Stimulated activated CD8-positive, alpha-beta memory T cell treated with anti-CD3 and anti-CD28 coated beads, Interleukin-7, amount 100 ng/mL, for 1 hour (primary cell): ENCODE measurements at places on chromosomes 12 and 14.

GRCh38 chr12:51678086-51678724 is 87.2 kb downstream of the SCN8A start:
- no peak for DNase-seq

GRCh38 chr12:87246726-87247125 is 782.5 kb downstream of the C12orf50 start:
- DNase-seq, result no peak

- DNase-seq, result no peak
Observed at GRCh38 chr14:24130380-24130716, at the start of gene FITM1. FITM1 (plus strand) TSS chr14:24130659; CDS start chr14:24131564, 905 bp downstream.

GRCh38 chr14:97603201-97603600 is 806.0 kb downstream of the VRK1 start:
- DNase-seq, result no peak

GRCh38 chr14:51701951-51702350 is 50.2 kb downstream of the FRMD6 start:
- no peak for DNase-seq

- no peak for DNase-seq
Observed at GRCh38 chr14:104852280-104852663, 12.8 kb upstream of the CEP170B start.

- no peak for DNase-seq
Observed at GRCh38 chr12:93072340-93072739, 143.2 kb upstream of the EEA1 start.

DNA sequence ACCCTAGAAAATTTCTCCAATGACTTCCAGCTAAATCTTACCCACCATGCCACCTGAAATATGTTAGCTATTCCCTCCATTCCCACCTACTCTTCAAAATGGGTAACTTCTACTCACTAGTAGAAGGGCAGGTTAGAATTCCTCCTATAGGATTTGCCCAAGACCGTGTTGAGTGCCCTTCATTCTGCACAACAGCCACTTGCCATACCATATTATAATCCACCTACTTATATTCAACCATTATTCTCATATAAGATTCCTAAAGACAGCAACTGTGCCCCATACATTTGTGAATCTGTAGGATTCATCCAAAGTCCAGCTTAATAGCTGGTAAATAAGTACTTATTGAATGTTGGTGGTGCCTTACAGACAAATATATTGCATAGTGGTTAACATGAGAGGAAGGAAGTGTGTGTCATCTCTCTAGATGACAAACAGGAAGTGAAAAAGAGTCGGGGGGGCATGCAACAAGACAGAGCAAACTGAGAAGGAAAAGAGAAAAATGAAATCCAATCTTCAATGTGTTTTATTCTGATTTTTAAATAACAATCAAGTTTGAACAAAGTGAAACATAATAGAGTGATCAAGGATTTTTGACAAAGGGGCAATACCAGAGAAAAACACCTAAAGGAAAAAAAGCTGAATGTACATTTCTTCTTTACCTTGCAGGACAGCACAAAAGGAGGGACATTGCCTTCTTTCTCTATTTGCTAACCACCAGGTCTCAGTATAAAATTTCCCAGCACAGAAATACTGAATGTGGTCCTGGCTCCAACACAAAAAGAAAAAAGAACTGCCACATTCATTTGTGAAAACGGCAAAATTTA is 389.3 kb upstream of the USP15 start:
- DNase-seq, result no peak

- DNase-seq, result no peak
Observed at GRCh38 chr12:94909663-94910062, 93.8 kb downstream of the NDUFA12 start.

GRCh38 chr12:91951571-91951970 is 194.1 kb downstream of the BTG1 start:
- DNase-seq, result no peak

DNA sequence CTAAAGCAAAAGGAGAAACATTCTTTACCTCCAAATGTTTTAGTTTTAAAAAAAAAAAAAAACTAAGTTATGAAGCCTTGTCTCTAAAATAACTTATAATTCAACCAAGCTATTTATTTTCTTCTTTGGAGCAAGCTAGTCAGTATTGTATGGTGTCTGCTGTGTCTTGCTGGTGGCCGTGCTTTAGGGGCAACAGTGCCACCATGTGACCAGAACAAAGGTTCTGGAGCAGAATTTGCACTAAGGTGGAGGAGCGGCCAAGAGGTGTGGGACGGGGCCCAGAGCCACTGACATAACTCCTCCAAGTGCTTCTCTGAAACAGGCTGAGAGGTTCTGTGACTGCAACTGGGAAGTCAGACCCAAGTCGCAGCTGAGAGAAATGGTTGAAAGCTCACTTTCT is 4.5 kb downstream of the FICD start:
- DNase-seq, result no peak

DNA sequence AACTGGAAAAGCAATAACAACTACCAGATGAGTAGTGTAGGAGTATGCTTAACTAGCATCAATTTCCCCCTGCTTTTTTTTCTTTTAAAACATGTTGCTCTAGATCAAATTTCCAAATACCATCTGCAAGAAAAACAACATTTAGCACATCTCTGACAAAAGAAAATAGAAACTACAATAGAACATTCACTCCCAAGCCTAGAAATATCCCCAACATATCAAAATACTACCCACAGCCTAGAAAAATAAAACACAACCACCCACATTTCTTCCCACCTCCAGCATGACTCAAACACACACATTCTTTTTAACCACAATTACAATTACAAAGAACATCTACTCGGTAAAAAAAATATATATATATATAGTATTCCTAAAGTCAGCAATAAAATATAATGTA is 120.0 kb downstream of the PPFIA2 start:
- no peak for DNase-seq

DNA sequence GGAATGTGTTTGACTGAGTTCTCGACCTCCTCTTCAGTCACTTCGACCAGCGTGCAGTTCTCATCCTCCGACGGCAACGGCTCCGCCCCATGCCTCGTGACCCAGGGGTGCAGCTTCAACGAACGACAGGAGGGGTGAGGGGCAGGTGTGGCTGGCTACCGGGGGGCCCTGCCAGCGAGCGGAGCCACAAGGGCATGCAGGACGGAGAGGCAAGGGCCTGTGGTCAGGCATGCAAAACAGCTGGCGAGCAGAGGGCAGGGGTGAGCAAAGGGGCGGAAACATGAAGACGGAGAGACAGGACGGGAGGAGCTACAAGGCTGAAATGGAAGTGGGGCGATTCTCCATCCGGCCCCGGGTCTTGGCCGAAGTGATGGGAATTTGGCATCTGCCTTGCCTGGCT is 38.7 kb downstream of the P2RX4 start:
- no peak for DNase-seq

- no peak for DNase-seq
Observed at GRCh38 chr12:2813214-2814185, 1.0 kb downstream of the ITFG2 start.

DNA sequence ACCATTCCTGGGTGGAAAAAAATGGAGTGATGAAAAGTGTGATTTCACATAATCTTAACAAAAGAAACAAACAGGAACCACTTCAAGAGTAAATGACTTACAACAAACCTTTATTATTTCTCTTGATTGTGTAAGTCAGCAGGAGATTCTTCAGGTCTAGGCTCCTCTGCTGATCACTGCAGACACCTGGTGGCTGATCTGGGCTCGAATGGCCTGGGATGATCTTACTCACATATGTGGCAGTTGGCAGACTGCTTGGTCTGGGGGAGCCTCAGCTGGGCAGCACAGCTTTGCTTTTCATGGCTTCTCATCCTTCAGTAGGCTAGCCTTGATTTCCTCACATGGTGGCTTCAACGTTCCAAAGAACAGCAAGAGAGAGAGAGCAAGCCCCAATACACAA is 215.4 kb upstream of the PRICKLE1 start:
- no peak for DNase-seq

- DNase-seq, result no peak
Observed at GRCh38 chr12:124545508-124546418, 21.6 kb downstream of the NCOR2 start.

- DNase-seq, result no peak
Observed at GRCh38 chr12:70815971-70816391, 104.6 kb downstream of the PTPRR start.

- no peak for DNase-seq
Observed at GRCh38 chr12:131217024-131217586, 263.4 kb downstream of the ADGRD1 start.

DNA sequence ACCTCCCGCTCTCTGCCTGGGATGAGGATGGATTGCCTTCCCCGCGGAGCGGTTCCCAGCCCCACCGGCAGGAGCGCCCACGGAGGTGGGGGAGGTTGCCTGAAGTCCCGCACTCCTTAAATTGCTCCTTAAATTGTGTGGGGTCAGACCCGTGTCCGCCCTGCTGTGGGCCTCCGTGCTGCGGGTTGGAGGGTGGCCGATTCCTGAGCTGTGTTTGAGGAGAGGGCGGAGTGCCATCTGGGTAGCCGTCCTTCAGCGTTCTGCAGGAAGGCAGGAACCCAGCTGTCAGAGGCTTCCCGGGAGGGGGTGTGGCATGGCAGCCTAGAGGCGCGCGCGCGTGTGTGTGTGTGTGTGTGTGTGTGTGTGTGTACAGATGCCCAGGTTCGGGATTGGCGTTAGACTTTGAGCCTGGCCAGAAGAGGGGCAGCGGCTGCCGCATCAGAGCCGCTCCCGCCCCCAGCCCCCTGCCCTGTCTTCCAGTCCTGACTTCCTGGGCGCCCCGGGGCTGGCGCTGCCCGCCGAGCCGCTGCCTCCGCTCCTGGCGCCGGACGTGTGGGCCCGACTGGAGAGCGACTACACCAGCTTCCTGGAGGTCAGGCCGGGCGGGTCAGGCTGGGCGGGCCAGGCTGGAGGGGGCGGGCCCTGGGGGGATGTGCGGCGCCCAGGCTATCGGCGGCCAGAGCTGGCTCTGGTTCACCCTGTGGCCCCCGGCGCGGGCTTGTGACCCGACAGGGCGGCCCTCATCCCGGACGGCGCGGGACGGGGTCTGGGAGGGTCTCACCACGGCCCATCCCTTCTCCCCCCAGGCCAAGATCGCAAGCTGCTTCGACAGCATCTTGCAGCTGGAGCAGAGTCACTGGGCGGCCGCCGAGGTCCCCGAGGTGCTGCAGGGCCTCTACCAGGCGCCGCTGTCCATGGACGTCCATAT is 9.2 kb downstream of the EXOC3L4 start:
- no peak for DNase-seq

DNA sequence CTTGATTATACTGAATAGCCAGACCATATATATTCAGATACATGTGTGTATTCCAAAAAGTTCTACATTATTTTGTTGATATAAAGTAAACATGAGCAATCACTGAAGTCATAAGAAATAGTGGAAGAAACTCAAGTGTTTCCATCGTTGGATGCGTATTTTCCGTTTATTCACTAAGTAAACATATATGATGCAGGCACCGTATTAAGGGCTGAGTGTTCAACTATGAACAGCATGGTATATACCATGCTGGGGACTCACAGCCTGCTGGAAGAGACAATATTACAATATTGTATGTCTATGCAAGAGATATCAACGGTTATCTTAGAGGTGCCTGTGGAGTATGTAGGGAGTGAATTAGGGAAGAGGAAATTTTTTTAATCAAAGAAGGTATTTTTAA is 1.2 kb downstream of the PYROXD1 start:
- DNase-seq, result no peak

- DNase-seq, result no peak
Observed at GRCh38 chr12:15293731-15294130, 28.6 kb upstream of the PTPRO start.

DNA sequence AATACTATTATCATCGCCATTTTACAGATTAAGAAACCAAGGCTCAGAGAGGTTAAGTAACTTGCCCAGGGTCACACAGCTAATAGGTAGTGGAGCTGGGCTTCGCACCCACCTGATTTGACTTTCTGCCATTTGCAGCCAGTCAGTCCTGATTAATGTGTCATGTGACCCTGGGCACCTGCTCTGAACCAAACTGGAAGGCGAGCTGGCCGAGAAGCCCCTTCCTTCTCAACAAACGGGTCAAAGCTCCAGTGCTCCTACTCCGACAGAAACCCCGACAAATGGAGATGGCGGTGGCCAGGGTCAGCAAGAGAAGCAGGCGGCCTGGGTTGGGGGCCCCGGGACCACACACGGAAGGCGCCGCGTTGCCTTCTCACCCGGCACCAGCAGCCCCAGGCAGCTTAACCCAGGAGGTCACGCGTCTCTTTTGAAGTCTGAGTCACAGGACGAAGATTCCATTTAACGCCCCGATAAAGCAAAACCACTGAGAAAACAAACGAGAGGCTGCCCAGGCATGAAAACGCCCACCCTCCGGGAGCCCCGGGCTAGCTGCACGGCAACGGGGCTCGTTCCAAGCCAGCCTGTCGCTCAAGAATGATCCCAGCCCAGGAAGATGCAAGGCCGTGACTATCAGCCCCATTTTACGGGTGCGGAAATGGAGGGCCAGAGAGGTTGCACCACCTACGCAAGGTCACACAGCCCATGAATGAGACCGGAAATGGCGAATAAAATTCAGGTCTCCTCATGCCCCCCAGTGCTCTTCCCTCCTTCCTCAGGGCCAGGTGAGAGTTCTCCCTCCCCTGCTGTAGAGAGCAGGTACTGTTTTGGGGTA is 124.8 kb downstream of the SCARB1 start:
- no peak for DNase-seq

GRCh38 chr12:68980476-68981212 is 47.7 kb upstream of the CPM start:
- DNase-seq, result no peak

DNA sequence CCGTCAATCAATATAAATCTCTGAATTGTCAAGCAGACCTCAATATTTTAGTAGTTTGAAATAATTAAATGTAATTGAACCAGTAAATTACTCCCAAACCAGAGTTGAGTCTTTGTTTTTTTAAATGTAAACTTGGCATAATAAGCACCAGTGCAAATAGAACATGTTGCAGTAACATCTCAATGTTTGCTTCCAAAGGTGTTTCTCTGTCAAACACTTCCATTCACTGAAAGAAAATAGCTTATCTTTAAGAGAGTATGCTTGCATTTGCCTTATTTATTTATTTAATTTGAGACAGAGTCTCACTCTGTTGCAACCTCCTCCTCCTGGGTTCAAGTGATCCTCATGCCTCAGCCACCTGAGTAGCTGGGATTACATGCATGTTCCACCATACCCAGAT is 39.9 kb upstream of the EGLN3 start:
- DNase-seq, result no peak

- DNase-seq, result no peak
Observed at GRCh38 chr14:42676636-42677035, 1070.0 kb downstream of the LRFN5 start.

GRCh38 chr14:75578786-75579337 is 442 bp downstream of the FLVCR2 start:
- DNase-seq, result no peak

GRCh38 chr14:101176535-101177205 is 273.1 kb upstream of the RTL1 start:
- DNase-seq, result no peak

DNA sequence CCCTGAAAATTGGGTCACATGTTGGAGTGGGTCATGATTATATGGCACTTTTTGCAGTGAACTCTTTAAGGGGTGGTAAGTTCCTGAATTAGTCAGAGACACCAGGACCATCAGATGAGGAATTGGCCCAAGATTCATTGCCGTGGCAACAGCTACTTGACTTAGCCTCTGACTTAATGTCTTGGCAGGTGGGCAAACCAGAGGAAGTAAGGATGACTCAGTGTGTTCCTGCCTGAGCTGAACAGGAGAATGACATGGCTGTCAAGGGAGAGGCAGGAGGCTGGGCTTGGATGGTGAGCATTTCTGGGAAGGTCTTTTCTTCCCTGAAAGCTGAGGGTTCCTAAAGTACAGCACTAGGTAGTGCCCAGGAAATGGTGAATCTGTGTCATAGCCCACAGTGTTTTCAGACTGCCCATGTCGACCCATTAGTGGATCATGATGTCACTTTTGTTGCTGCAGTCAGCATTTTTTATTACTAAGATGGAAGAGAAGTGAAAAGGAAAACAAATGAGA is 170.1 kb upstream of the PWP1 start:
- no peak for DNase-seq

GRCh38 chr12:106245767-106246166 is 2.1 kb downstream of the CKAP4 start:
- DNase-seq, result no peak
